ENCODE measurements at places on chromosomes 13 and 19.
A peak's percentile ranks its signal among the peaks of the same experiment; 100 is the strongest.

DNA sequence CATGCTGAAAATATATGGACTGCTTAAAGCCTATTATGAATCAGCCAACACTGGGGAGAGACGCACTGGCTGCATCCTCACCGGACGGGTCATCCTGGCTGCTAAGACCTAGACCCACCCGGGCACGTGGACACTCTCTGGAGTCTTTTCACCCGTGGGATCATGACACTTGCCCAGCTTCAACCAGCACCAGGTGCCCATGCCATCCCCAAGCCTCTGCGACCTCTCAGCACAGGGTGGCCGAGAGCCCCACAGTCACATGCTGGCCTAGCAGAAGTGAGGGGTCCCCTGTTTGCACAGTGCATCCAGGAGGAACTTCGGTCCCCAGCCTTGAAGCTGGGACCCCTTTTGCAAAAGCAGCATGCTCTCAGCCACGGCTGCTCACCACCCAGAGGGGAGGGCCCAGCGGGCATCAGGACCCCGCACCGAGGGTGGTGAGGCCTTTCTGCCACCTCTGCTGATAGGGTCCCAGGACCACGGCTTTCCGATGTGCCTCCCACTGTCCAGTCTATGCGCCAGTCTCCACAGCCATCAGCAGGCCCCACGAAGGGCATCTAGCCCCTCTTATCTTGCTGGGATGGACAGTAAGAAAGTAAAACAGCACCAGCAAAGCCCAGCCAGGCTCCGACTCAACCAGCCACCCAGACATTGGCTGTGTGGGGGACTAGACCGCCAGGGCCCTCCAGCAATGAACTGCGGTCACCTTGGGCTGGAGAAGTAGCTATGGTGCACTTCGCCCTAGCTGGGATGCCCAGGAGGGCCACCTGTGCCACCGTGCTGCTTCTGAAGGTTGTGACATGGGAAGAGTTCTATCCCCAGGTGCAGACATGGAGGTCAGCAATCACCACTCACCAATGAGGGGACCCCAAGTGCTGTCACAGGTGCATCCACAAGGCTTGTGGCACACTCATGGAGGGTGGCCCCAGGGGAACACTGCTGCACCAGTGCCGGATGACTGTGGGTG lies 73.1 kb downstream of the CEBPG start:
- no peak for DNase-seq

DNA sequence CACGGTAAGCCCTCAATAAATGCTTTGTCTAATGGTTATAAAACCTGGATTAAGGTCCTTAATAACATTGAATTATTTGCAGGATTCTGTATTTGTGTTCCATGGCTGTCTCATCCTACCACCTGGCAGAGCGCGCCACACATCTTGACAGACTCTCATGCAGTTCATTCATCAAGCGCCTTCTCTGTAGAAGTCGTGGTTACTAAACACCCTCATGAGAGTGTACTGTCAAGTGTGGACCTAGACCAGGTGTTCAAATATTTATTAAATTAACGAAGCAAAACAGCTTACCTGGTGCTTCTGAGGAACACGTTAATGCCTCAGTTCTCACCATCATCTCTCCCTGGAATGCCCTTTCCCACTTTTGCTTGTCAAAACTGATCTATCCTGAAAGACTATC lies 13.1 kb upstream of the FBXL3 start:
- DNase-seq = peak; percentile 76

- no peak for DNase-seq
Measured at GRCh38 chr19:29372091-29372415, 153.7 kb upstream of the VSTM2B start.

- DNase-seq = no peak
Measured at GRCh38 chr13:110652231-110652730, 36.9 kb downstream of the NAXD start.

GRCh38 chr13:24651718-24652345 lies 28.4 kb upstream of the ATP12A start:
- no peak for DNase-seq

GRCh38 chr19:13173139-13173737 lies 23.0 kb downstream of the IER2 start:
- DNase-seq = no peak

- no peak for DNase-seq
Measured at GRCh38 chr19:897442-898039, 4.3 kb downstream of the RNU6-9 start.

- DNase-seq = no peak
Measured at GRCh38 chr13:80037505-80037888, 303.4 kb downstream of the SPRY2 start.

GRCh38 chr13:114109641-114110041 lies 22.8 kb downstream of the RASA3 start:
- peak; percentile 89 for DNase-seq

- DNase-seq = no peak
Measured at GRCh38 chr13:75362026-75362425, 119.9 kb downstream of the TBC1D4 start.

Data from NCI-H1417 (cell line).